Activated CD8-positive, alpha-beta T cell treated with anti-CD3 and anti-CD28 coated beads, Interleukin-2, amount 10 ng/mL, durations not matched to agents 7 days and 5 days (primary cell): ENCODE measurements at places on chromosomes 11 and 22.

DNA sequence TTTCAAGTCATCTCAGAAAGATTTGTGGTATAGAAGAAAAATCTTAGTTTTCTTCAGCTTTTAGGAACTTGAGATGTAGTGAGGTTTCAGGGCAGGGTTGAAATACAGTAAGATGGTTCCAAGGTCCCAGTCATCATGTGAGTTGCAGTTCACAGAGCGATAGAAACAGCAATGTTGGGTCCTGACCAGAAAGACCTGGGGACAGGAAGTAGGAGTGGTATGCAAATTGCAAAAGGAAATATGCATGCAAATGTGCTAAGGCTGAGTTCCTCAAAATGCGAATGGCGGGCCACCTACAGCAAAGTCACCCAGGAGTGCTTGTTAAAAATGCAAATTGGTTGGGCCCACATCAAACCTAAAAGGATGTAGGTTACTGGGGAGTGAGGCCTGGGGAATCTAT, 1032.7 kb upstream of the TENM4 start:
- no peaks in the 10 kb centered on the region for H3K27me3 ChIP-seq
- H3K36me3 ChIP-seq, result no peaks in the 10 kb centered on the region
- no peaks in the 10 kb centered on the region for H3K4me1 ChIP-seq
- DNase-seq, result no peak
- H3K4me3 ChIP-seq, result no peak overlapping the region

DNA sequence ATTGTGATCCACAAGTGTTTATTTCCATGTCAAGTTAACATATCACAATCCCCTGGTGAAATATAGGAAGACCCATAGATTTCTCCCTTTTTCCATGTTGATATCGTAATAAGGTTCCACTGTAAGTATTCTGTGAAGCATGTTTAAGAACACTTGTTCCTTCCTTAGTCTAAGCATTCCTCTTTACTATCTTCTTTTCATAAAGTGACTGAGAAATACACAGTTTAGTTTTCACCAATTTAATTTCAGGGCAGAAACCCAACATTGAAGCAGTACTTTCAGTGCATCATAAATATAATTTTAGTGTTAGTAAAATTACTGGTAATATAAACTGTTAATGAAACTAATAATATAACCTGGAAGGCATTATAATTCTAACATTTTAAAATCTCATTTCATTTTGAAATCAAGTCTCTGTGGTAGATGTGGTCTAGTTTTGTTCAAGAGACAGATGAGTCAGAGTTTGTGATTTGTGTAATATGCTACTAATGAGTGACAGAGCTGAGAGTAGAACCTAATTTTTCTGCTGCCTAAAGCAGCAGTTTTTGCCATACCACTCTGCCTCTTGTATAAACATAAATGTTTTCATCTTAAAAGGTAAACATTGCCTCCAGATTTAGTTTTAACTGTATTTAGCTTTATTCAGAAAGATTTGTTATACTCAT, 79.4 kb downstream of the ATM start:
- peaks cover 67% of the 10 kb centered on the region for H3K36me3 ChIP-seq
- no peak for DNase-seq
- no peak overlapping the region for H3K27ac ChIP-seq
- peaks cover 5% of the 10 kb centered on the region for H3K4me1 ChIP-seq
- no peak overlapping the region for H3K4me3 ChIP-seq

DNA sequence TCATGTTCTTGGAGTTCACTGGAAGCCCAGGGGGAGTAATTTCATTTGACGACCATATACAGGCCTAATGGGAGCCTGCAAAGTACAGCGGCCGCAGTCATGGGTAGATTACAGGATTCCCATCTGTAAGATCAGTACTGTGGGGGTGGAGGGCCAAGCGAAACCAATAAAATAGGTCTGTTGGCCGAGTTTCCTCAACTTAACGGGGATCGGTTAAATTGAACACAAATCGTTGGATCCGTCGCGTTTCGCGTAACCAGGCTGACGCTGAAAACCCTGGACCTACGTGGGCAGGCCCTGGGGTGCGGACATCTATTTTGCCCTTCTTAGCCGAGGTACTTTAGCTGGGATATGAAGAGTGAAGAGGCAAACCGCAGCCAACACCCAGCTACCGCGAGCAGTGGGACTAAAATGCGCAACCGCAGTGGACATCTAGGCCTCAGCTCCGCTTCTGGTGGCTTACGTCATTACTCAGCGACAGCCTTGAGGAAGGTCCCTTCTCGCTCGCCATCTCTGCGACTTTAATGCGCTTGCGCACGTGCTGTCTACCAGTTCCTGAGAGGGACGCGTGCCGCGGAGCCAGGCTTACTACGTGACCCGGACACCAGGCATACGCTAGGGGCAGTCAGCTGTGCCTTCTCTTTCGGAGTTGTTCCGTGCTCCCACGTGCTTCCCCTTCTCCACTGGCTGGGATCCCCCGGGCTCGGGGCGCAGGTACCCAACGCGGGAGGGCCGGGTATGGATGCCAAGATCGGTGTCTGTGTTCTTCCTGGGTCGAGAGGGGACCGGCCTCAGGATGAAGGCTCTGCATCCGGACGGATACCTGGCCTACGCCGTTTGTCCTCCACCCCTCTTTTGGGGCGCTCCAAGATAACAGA, at the start of gene NAT10:
Gene NAT10, plus strand, starts transcription at position 551 of the 878 bp plus-strand sequence. CDS start 2,597 bp downstream, outside the sequence.
- H3K36me3 ChIP-seq, result peaks cover 44% of the 10 kb centered on the region
- H3K27me3 ChIP-seq, result no peaks in the 10 kb centered on the region
- peak within 1 kb of the TSS; percentile 90 for H3K4me3 ChIP-seq

DNA sequence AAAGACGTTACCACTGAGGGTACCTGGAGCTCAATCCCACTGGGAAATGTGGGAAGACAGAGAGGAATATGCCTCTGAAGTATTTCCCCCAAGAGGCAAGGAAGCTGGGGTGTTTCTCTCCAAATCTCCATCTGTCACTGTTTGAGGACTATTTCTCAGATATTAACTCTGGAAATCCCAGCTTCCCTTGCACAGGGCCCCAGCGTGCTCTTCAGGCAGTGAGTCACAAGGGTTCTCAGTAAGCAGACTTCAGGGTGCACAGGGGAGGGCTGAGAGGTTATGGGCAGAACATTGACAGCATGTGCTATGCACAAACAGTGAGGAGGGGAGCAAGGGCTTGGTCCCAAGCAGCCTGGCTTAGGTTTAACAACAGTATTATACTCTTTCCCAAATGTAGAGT, 60.9 kb upstream of the EED start:
- H3K4me1 ChIP-seq, result peaks cover 11% of the 10 kb centered on the region
- peak overlapping the region; percentile 36 for H3K27ac ChIP-seq
- no peak for DNase-seq
- no peaks in the 10 kb centered on the region for H3K27me3 ChIP-seq
- H3K4me3 ChIP-seq, result no peak overlapping the region

GRCh38 chr22:22372086-22372485, 127.5 kb downstream of the VPREB1 start:
- no peak for DNase-seq
- H3K4me3 ChIP-seq, result no peak overlapping the region
- no peak overlapping the region for H3K27ac ChIP-seq
- no peaks in the 10 kb centered on the region for H3K36me3 ChIP-seq
- peaks cover 43% of the 10 kb centered on the region for H3K27me3 ChIP-seq

DNA sequence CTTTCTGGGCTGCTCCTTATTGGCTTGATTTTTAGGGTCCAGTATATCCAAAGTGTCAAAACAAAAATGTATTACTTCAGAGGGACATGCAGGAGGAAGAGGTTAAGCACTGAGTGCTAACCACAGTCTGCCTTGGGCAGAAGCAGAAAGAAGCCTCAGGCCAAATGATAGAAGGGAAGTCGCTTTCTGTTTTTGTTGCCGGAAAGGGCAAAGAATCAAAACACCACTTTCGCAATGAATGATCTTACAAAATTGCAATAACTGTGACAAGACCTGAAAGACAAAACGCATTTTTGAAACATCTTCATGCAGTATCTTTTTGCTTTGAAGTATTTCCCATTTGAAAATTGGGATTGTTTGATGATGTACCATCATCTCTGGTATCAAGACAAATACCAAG, 70.1 kb upstream of the PICALM start:
- H3K4me3 ChIP-seq, result peak overlapping the region; percentile 51
- no peaks in the 10 kb centered on the region for H3K27me3 ChIP-seq
- H3K36me3 ChIP-seq, result peaks cover 13% of the 10 kb centered on the region
- H3K4me1 ChIP-seq, result peaks cover 63% of the 10 kb centered on the region
- H3K27ac ChIP-seq, result peak overlapping the region; percentile 90

- no peaks in the 10 kb centered on the region for H3K27me3 ChIP-seq
- no peak for DNase-seq
- H3K36me3 ChIP-seq, result no peaks in the 10 kb centered on the region
- no peak overlapping the region for H3K27ac ChIP-seq
Observed at GRCh38 chr11:79007771-79008402, 432.9 kb downstream of the TENM4 start.

- no peaks in the 10 kb centered on the region for H3K36me3 ChIP-seq
- H3K27ac ChIP-seq, result no peak overlapping the region
- no peak overlapping the region for H3K4me3 ChIP-seq
- H3K27me3 ChIP-seq, result peaks cover 6% of the 10 kb centered on the region
- no peak for DNase-seq
Observed at GRCh38 chr11:76392870-76393269, 11.7 kb downstream of the GVQW3 start.

DNA sequence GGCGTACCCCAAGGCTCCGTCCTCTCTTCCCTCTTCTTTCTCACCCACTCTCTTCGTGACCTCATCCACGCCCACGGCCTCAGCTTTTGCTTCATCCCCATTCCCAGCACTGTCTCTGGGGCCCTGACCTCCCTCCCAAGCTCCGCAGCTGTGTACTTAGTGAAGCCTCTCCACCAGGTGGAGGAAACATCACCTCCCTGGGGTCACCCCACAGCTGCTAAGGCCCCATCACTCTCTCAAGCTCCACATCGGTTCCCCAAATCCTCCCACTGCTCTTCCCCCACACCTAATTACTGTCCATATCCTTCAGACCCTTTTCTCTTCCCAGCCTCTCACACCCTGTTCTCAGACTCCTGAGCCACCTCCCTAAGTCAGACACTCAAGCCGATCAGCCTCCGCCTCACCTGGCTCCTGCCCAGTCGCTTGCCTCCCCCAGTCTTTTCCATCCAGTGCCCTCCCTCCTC, 7.9 kb upstream of the SYT7 start:
- no peak overlapping the region for H3K27ac ChIP-seq
- H3K4me3 ChIP-seq, result no peak overlapping the region
- H3K4me1 ChIP-seq, result peaks cover 8% of the 10 kb centered on the region
- peaks cover 50% of the 10 kb centered on the region for H3K27me3 ChIP-seq
- no peak for DNase-seq

GRCh38 chr22:47128622-47129215, 366.3 kb downstream of the TBC1D22A start:
- no peak overlapping the region for H3K27ac ChIP-seq
- H3K36me3 ChIP-seq, result peaks cover 5% of the 10 kb centered on the region
- no peak for DNase-seq
- H3K4me3 ChIP-seq, result no peak overlapping the region

DNA sequence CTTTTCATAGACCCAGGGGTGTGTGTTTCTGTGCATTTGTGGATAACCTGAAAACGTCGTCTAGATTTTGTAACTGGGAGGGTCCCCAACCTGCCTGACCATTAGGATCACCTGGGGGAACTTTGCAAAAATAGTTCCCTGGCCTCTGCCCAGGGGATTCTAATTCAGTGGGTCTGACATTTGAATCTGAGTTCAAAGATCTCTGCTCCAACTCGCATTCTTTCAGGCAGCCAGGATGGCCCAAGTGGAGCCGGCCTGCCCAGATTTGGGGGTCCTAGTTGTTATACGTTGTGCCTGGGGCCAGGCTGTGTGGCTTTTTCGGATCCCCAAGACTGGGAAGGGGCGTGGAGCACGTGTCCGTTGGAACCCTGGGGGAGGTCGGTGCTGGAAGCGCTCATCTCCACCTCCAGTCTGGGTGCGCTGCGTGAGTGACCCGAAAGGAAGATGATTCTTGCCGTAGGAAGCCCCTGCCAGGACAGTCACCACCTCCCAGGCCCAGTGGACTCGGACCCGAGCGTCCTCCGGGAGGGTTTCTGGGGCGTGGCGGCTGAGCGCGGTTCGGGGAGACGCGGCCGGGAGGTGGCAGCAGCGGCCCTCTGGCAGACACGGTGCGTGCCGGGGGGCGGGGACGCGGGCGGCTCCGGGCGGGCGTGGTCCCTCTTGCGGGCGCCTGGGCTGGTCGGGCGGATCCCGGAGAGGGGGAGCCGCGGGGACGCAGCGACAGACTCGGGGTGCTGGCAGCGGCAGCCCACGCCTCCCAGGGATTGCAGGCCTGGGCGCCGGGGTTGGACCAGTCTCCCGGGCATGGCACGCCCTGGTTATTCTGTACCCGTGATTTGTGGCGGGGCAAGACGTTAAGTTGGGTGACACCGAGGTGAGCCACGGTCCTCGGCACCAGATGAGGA, 29.2 kb upstream of the PLET1 start:
- peak overlapping the region; percentile 70 for H3K27ac ChIP-seq
- peaks cover 23% of the 10 kb centered on the region for H3K4me1 ChIP-seq
- peak; percentile 88 for DNase-seq
- peaks cover 13% of the 10 kb centered on the region for H3K27me3 ChIP-seq

- peaks cover 2% of the 10 kb centered on the region for H3K27me3 ChIP-seq
- H3K27ac ChIP-seq, result no peak overlapping the region
- H3K4me3 ChIP-seq, result no peak overlapping the region
- H3K4me1 ChIP-seq, result no peaks in the 10 kb centered on the region
Observed at GRCh38 chr11:70671611-70672010, 273.3 kb downstream of the CTTN start.

DNA sequence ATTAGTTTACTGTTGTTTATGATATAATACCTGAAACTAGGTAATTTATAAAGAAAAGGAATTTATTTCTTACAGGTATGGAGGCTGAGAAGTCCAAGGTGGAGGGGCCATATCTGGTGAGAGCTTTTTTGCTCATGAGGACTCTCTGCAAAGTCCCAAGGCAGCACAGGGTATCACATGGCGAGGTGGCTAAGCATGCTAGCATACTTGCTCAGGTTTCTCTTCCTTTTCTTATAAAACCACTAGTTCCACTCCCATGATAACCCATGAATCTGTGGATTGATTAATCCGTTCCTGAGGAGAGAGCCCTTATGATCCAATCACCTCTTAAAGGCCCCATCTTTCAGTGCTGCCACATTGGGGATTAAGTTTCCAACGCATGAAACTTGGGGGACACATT, 82.7 kb downstream of the PHF21A start:
- no peaks in the 10 kb centered on the region for H3K36me3 ChIP-seq
- H3K27me3 ChIP-seq, result no peaks in the 10 kb centered on the region
- DNase-seq, result no peak
- H3K27ac ChIP-seq, result no peak overlapping the region
- no peak overlapping the region for H3K4me3 ChIP-seq
- peaks cover 3% of the 10 kb centered on the region for H3K4me1 ChIP-seq

DNA sequence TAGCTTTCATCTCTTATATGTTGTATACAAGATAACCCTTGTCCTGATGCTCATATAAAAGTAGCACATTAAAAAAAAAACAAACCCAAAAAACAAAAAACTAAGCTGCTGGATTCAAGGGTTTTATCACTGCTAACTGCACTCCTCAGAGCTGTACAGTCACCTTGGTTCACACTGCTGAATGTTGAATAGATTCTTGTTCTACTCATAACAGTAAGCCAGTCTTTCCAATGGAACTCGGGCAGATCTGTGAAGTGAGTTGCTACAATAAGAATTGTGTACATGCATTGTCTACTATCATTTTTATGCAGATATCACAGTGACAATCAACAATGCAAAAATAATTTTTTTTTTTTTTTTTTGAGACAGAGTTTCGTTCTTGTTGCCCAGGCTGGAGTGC, 4.7 kb downstream of the HARBI1 start:
- H3K27ac ChIP-seq, result no peak overlapping the region
- H3K27me3 ChIP-seq, result no peaks in the 10 kb centered on the region
- H3K36me3 ChIP-seq, result no peaks in the 10 kb centered on the region

GRCh38 chr11:88697139-88697538, 359.6 kb upstream of the CTSC start:
- no peaks in the 10 kb centered on the region for H3K27me3 ChIP-seq
- no peak overlapping the region for H3K4me3 ChIP-seq
- no peak overlapping the region for H3K27ac ChIP-seq
- no peaks in the 10 kb centered on the region for H3K4me1 ChIP-seq

GRCh38 chr22:44927463-44928135, 82.2 kb downstream of the PHF21B start:
- peaks cover 3% of the 10 kb centered on the region for H3K27me3 ChIP-seq
- H3K4me1 ChIP-seq, result no peaks in the 10 kb centered on the region
- no peak overlapping the region for H3K27ac ChIP-seq
- H3K36me3 ChIP-seq, result no peaks in the 10 kb centered on the region
- no peak for DNase-seq
